ENCODE measurements at places on chromosomes 12 and 14.

DNA sequence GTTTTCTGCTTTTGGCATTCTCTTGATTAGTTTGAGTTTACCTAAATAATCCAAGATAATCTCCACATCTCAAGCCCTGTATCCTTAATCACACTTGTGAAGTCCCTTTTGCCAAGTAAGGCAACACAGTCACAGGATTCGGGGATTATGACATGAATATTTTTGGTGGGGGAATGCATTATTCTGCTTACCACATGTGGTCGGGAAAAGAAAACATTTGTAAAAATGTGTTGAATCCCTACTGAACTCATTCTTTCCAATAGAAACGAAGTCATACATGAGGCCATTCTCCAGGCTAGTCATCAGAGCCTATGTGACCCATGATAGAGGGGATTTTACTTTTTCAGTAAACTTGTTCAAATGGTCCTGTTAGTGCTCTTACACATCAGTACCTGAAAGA is 58.5 kb upstream of the PRICKLE1 start:
- no peak for DNase-seq

GRCh38 chr12:46445551-46446235 is 73.1 kb upstream of the SLC38A2 start:
- DNase-seq = no peak

DNA sequence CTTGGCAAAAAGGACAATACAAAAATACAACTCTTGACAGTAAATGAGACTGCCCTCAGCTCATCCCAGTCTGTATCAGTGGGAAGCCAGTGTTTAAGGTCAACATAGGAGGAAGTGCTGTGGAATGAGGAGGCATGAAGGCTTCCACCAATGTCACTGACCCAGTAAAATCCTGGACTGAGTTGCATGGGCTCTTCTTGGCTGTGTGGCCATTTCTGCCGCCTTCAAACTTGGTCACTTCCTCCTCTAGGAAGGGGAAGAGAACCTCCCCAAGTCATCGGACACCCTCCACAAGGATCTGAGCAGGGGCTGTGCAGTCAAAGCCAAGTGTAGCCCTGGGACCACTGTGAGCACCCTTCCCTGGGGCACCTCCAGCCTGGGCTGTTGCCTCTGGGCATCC is 11.9 kb downstream of the GPR68 start:
- DNase-seq = no peak

GRCh38 chr12:66739940-66740651 is 61.2 kb upstream of the GRIP1 start:
- no peak for DNase-seq

DNA sequence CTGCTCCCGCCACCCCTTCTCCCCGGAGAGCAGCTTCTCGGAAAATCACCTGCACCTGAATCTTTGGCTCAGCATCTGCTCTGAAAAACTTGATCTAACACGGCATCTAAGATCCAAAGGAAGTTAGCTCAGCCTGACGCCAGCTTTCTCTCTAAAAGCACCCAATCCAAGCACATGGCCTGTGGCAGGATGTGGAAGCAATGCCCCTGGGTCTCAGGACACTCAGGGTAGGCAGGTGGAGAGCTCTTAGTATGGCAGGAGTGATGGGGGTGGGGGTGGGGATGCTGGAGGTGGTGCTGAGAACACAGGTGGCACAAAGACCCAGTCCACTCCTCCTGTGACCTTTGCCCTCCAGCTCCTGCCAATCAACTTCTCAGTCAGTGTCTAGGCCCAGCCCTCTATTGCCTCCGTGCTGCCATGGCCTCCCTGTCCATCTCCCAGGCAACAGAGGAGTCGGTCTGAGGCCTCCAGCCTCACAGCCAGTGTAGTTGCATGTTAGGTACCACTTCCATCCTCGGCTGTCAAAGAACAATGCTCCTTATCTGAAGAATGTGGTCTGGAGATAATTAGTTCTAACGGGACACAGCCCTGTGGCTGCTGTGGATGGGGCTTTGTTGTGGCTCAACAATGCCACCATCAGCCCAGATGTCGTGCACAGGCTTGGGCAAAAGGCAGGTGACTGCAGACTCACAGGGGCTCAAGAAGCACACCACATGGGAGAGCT is 180.0 kb upstream of the C14orf180 start:
- no peak for DNase-seq

DNA sequence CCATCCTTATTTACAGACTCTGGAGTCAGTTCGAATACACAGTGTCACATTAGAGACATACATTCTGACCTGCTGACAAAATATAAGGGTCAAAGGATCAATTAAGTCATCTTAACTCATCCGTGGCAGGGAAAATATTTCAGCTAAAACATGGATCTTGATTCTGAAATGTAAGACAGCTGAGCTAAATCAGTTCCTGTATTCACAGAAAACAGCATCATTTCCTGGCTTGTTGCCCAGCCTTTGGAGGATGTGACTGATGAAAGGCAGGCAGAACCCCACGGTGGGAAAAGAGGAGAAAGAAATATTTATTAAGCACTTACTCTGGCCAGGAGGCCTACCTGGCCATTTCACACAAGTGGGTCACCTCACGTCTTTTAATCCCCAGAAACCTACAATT is 101.9 kb downstream of the GAS2L3 start:
- DNase-seq = no peak

GRCh38 chr14:42804141-42804540 is 1197.5 kb downstream of the LRFN5 start:
- DNase-seq = no peak

GRCh38 chr14:89339579-89339978 is 77.5 kb downstream of the FOXN3 start:
- DNase-seq = no peak

DNA sequence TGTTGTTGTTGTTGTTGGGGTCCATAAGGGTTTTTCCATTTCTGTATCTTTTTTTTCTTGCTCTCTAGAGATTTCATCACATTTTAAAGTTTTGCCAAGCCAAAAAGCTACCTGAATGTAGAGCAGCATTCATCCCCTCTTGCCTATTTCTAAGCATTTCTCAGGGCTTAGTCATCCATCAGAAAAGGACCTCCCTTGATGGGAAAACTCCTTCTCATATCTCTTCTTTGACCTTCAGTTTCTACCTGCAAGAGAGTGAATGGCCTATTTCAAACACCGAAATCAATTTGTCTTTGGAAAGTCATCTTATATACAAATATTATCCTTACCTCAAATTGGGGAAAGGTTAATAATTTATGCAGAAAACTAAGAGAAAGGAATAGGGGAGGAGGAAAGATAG is 4.5 kb downstream of the MYBPC1 start:
- no peak for DNase-seq

DNA sequence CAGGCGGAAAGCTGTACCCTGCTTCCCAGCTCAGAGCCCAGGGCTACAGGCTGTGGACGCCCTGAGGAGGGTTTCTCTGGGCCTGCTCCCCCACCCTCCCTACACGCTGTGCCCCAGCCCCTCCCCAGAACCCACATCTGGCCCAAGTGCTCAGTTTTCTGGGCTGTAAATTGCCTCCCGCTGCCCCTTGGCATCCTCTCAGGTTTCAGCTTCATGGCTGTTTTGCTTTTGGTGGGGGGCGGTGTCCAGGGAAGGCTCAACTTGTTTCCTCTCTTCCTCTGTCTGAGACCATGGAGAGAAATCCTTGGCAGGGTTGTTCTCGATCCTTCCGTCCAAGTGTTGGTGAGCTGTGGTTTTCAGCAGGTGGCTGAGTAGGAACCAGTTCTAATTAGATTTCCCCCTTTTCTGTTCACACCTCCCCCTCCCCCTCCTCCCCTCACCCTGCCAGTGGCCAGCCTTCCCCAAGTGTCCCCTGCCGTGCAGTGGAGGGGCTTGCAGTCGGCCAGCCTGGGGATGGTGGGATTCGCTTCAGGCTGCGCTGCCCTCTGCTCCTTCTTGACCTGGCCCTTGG is 61.8 kb downstream of the TSPAN9 start:
- no peak for DNase-seq

- DNase-seq = no peak
These were observed 198.6 kb downstream of the BCAT1 start for GRCh38 chr12:24750263-24750662.

DNA sequence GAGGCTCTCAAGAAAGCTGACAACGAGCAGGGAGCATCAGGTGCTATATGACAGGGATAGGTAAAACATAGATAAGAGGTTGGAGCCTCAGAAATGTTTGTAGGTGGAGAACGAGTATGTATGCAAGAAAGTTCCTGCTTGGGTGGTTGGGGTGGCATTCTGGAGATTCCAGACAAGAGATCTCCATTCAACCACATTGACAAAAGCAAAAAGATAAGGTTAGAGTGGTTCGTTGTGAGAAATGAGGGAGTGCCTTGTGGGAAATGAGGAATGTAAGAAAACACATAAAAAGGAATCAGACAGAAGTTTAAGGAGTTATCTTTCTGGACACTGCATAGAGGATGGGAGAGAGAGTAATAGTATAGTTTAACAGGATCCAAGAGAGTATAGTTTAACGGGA is 290.3 kb downstream of the DPF3 start:
- DNase-seq = no peak

DNA sequence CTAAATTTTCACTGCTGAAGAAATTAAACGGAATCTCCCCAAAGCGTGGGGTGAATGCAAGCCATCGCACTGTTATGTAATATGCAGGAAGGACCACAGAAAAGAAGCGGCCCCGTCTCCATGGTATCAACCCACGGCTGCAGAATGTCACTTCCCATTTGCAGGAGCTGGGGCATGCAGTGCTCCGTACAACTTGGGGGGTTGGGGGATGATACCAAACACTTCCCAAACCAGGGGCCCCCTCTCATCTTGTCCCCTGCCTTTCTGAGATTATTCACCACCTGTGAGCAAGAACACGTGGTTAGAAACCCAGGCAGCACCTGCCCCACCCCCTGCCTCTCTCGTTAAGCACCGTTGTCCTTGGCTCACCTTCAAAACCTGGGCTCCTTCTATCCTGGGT is 505.1 kb upstream of the TMEM132C start:
- no peak for DNase-seq

- DNase-seq = no peak
These were observed 279.7 kb upstream of the SOX5 start for GRCh38 chr12:24229031-24229700.

DNA sequence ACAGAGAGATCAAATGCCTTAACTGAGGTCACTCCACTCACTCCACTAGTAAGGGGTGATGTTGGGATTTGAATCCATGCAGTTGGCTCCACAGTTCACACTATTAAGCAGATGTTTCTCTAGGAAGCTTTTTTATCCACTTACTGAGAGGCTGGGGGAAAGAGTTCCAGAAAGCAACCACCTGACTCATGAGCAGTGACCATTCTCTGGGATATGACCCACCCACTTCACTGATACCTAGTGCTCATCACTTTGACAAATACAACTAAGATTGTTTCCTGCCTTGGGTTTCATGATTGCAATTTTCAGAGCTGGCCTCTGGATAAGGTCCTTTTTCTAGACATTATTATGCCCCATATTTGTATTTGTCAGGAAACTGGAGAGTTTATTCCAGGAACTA is 152.1 kb upstream of the PLEKHG7 start:
- no peak for DNase-seq

- DNase-seq = no peak
These were observed 18.6 kb downstream of the ZDHHC17 start for GRCh38 chr12:76782526-76782925.

DNA sequence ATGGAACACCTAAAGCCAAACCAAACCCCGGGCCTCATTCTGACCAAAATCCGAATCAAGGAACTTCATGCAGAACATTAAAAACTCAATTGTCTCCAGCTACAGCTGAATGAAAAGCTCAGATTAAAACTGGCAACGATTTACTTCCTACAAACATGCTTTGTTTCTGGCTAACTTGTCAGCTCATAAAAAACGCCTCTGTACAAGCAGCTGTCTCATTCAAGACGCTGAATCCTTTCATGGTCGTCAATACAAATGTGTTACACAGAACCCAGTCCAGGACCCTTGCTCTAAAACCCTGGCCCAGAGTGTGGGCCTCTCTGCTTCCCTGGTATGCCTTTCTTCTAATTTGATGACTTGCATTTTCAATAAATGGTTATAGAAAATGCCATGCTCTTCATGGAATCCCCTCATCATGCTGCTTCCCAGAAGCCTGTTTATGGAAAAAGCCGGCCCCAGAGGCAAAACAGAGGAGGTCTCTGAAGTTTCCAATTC is 183.1 kb downstream of the PHLDA1 start:
- no peak for DNase-seq

DNA sequence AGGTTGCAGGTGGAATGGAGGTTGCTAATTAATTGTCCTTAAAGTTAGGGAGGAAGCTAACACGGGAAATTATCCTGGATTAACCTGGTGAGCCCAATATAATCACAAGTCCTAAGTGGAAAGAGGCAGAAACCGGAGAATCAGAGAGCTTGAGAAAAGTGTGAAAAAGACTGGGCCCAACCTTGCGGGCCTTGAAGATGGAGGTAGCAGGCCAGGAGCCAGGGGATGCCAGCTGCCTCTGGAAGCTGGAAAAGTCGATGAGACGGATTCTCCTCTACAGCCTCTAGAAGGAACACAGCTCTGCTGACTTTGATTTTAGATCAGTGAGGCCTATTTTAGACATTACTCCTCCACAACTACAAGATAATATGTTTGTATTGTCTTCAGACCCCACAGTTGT is 2.1 kb downstream of the SDR9C7 start:
- DNase-seq = no peak

GRCh38 chr12:119393677-119394076 is 59.1 kb downstream of the CCDC60 start:
- DNase-seq = no peak
